ENCODE measurements at places on chromosomes 4 and X.

DNA sequence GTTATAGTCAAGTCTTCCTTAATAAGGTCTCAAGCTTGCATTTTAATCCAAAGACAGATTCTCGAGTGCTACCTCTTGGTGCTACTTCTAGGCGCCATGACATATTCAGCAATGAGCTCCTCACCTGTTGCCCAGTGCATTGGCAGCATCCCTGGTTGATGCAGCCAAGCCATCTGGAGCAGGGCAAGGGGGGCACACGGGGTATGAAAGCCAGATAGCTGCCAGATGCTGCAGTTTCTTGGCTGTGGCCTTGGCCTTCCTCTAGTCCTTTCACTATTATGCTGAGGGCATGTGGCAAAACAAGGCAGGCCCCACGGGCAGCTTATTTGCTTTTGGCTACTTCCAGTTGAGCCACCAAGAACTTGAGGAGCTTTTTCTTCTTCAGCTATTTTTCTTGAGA is 168.6 kb upstream of the PGRMC2 start:
- DNase-seq, result no peak

GRCh38 chr4:51942833-51943215 is 77.3 kb downstream of the LRRC66 start:
- DNase-seq, result no peak

GRCh38 chr4:140038031-140038533 is 115.9 kb downstream of the MAML3 start:
- no peak for DNase-seq

DNA sequence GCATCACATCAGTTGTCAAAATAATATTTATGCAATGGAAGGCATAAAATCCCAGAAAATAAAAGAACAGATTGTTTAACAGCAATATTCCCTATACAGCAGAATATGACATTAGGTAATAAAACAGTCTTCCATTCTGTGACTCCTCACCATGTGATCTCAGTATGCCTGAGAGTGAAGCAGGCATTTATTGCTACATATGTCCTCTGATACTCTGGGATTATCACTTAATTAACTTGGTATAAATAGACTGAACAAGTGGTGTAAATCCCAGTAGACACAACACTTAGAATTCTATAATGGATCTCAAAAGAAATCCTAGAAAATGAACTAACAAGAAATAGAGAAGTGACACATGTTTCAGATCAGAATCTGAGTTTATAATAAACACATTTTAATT is 841.3 kb downstream of the PDHA2 start:
- DNase-seq, result no peak

- DNase-seq, result no peak
Observed at GRCh38 chrX:129472116-129472515, 51.2 kb downstream of the SMARCA1 start.

DNA sequence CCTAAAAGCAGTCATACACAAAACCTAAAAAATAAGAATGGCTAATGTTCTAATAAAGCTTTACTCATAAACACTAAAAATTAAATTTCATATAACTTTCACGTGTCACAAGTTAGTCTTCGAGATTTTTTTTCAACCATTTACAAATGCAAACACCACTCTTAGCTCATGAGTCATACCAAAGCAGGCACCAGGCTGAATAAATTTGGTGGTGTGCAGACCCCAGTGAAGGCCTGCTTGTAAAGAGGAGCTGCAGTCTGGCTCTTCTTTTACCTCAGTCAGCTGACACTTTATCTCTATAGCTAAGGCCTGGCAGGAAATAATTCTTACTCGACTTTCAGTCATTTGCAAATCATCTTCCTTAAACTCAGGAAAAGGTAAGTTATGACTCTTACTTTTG is 37.4 kb downstream of the CLOCK start:
- DNase-seq, result no peak
